ENCODE measurements at places on chromosomes 11 and 22.

DNA sequence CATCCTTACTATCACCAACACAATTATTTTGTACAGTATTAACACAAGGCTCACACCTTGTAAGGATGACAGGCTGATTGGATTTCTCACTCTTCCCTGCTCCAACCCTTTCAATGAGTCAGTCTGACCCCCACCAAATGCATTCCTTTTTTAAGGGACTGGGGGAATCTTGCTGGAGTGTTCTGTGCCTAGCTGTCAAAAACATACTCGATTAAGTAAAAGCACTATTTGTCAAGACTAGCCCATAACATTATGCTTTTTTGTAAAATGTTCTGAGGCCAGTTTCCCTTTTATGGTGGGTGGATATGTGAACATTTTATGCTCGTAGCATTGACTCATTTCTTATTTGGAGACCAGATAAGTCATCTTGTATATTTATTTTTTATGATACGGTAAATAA lies 87.2 kb downstream of the PDHX start:
- DNase-seq = no peak

DNA sequence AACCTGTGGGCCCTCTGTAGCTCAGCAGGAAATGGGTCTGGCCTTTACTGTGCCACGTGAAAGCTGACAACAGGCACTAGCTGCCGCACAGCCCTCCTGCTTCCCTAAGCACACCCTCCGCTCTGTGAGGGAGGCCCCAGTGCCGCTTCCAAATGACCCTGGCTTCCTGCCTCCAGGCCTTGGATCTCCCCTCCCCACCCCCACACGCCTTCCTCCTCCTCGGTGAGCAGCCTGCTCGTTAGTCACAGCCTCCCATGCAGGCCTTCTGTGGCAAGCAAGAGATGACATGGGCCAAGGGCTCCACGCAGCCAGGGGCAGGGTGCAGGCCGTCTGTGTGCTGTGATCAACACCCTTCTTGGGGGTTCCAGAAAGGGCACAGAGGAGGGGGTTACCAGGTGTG lies 15.3 kb upstream of the RASL10A start:
- DNase-seq = no peak

GRCh38 chr22:34913826-34914225 lies 152.1 kb upstream of the ISX start:
- no peak for DNase-seq

DNA sequence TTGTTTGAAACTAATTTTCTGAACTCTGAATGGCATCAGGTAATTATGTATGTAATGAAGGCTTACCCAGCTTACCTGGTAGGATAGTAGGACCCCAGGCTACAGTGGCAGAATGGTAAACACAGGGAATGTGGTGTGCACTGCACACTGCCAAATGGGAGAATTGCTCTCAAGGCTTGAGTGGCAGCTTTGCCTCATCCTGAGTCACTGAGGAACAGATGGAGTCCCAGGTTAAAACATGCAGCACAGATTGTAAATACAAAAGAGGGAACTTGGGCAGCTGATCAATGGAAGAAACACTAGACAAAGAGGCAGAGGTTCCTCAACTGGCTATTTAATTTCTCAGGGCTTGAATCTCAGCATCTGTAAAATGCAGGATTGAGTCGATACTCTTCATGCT lies 24.4 kb downstream of the GPR83 start:
- DNase-seq = no peak

Measured in hippocampal formation (tissue), 2 donors.